ENCODE measurements at places on chromosomes 7 and 10.

GRCh38 chr10:50625649-50626132 is 1.9 kb upstream of the SGMS1 start:
- DNase-seq = no peak

DNA sequence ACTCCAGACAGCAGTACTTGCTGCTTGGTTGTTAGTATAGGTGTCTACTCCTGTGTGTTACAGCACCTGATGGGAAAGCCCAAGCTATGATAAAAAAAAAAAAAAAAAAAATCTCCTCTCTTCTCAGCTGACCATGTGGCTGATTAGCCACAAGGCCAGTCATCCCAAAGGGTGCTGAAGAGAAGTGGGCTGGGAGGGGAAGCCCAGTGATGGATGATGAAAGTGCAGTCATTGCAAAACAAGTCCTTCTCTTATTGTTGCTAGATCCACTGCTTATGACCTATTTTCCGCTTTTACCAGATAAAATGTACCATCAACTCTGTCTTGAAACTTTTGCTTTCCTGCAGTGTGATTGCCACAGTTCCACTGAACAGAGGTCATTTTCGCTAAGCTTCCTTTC is 1092.5 kb upstream of the C7orf33 start:
- no peak for DNase-seq

DNA sequence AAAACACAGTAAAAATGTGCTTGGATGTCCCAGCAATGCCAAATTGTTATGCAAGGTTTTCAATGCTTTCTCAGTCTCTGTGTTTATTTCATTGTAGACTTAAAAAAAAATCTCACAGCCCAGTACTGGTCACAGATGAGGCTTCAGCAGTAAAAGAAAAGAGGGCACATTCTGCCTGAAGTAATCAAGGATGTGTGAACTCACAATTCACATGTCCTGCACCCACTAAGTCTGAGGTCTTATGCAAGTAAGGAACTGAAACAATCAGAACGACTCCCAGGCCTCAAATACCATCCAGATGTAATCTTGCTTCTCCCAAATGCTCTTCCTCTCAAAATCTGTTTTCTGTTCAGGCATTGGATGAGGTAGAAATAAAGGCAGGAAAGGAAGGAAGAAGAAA is 33.7 kb downstream of the ADRB1 start:
- DNase-seq = no peak

- no peak for DNase-seq
Measured at GRCh38 chr10:95331596-95332130, 40.9 kb upstream of the PDLIM1 start.

DNA sequence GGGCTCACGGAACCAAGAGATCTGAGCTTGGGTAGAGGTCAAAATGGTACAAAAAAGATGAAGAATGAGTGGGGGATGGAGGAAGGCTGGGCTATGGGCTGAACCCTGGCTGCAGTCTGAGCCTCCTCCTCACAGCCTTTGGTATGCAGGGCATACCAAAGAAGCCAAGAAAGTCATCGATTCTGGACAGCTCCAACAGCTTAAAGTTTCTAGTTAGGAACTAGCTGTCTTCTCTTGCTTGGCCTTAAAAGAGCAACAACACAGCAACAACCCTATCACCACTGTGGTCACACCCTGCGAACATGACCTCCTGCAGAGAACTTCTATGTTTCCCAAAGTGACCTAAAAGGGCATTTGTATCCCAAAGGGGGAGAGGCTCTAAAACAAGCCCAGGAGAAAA is 126.1 kb upstream of the EFCAB10 start:
- no peak for DNase-seq

DNA sequence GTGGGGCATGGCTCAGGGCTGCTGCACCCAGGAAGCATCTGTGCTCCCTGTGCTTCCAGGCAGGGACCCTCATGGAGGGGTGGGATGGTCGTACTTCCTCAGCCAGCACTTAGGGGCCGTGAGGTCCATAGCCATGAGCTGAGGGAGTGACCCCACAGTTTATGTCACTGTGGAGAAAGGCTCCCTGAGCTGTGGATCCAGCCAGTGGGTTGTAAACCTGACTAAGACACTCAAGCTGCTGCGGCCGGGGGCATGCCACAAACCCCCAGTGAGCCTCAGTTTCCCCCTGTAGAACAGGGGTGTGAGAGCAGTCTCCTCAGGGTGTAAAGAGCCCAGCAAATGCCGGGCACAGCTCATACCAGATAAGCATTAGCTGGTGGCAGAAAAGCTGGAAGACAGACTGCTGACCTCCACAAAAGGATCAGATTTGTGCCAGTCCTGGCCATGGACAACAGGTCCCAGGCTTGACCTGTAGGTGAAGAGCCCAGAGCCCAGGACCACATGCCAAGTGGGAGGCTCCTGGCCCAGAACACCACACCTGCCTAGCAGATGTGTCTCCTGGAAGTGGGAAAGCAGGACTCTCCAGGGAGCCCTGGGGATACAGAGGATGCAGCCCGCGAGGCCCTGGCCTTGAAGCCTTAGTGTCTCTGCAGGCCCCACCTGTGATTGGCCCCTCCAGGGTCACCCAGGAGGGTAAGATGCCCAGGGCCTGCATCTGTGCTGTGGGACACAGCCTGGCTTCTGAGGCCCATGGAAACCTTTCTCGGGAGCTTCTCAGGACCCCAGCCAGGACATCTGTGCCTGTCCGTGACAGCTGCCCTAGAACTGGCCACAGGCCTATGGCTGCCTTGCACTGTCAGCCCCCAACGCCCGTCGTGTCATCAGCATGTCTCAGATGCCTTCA is 78.1 kb upstream of the RET start:
- DNase-seq = peak; percentile 55

DNA sequence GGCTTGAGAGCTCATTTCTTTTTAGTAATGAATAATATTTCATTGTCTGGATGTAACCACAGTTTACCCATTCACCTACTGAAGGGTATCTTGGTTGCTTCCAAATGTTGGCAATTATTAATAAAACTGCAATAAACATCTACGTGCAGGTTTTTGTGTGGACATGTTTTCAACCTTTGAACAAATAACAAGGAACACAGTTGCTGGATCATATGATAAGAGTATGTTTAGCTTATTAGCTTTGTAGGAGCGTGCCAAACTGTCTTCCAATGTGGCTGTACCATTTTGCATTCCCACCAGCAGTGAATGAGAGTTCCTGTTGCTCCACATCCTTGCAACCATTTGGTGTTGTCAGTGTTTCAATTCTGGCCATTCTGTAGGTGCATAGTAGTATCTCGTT is 49.0 kb downstream of the CSGALNACT2 start:
- DNase-seq = no peak

GRCh38 chr7:45033931-45034290 is 33.9 kb downstream of the CCM2 start:
- DNase-seq = no peak

- no peak for DNase-seq
Measured at GRCh38 chr7:116978006-116978405, 24.7 kb downstream of the ST7 start.

GRCh38 chr7:77648742-77649338 is 47.4 kb upstream of the RSBN1L start:
- no peak for DNase-seq

DNA sequence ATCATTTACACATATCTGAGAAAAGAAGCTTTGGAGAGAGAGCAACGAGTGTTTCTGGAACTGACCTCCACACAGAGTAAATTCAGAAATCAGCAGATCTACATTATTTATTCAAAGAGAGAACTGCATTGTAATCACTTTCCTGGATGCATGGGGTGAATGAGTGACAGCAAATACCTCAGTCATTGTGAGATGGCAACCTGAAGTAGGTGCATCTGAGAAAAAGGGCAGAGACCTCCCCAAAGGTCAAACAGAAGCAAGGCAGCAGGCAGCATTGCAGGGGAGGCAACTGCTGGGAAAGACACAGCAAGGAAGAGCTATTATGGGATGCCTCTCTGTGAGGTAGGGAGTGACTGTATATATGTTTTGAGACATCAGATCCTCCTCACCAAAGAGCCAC is 26.5 kb upstream of the SMIM30 start:
- DNase-seq = no peak

DNA sequence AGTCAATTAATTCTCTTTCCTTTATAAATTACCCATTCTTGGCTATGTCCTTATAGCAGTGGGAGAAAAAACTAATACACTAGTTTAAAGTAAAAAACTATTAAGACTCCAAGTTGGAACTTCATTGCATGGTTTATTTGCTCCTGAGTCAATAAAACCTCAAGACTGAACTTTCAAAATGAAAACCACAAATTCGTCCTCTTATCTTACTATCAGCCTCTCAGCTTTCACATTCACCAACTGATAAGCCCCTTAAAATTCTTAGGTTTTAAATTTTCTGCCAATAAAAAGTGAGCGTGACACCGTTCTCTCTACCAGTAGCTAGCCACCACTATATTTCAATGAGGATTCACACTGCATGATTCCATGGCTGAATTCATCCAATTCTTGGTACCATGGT is 346.4 kb upstream of the NPSR1 start:
- DNase-seq = no peak

GRCh38 chr10:99993701-99994689 is 15.8 kb downstream of the DNMBP start:
- peak; percentile 77 for DNase-seq

DNA sequence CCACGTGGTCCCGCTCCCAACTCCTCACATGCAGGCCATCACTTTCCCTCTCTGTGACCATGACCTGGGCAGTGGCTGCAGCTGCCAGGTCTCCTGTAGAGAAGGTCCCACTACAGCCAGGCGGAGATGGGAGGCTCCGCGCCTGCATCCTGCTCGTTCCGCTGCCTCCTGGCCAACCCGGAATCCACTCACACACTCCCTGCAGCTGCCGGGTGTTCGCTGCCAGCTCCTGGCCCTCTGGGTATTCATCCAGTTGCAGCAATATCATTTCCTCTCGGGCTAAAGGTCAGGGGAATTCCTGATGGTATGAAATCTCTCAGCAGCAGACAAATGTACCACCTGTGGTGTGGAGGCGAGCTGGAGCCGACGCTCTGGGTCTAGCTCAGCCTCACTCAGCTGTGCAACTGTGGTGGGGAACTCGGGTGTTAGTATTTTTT is 65.7 kb downstream of the TLL2 start:
- no peak for DNase-seq

- DNase-seq = no peak
Measured at GRCh38 chr10:125538947-125539731, 143.8 kb downstream of the TEX36 start.

GRCh38 chr10:117449636-117450035 is 74.4 kb upstream of the PDZD8 start:
- no peak for DNase-seq

DNA sequence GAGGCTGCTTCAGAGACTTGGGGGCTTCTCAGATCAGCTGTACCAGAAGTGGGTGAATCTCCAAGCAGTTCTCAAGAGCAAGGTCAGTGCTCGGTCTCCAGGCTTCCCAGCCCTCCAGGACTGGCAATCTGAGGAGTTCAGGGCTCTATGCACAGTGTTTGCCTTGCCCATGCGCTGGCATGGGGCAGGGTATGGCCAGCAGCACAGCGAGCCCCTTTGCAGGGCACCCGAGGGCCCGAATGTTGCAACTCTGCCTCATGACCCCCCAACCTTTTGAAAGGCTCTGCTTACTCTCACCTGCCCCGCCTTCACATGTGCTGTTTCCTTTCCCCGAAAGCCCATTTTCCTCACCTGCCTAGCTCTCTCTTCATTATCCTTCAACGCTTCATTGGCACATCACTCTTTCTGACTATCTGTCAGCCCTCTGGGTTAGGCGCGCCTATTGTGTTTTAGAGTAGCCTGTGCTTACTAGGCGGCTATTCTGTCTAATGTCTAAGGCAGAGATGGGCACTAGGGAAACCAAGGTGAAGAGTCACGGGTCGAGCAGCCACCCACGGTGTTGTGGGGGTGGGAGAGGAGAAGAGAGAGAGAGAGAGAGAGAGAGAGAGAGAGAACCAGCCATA is 83.6 kb downstream of the WDFY4 start:
- DNase-seq = no peak

GRCh38 chr7:98125759-98126158 is 19.1 kb downstream of the LMTK2 start:
- DNase-seq = no peak

DNA sequence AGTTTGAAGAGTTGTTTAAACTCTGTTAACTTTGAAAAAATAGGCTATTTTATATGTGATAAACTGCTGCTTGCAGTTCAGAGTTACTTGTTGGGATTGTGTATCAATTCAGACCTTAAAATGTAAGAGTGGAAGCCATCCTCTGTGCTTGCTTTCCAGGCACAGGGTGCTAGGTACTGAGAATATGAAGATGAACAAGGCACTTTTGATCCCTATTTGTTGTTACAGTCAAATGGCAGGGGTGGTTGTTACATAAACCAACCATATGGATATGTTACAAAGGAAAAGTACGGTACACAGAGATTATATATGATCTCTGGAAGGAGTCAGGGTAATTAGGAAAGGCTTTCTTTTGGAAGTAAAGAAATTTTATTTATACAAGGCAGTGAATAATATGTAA is 63.8 kb downstream of the REEP3 start:
- no peak for DNase-seq

DNA sequence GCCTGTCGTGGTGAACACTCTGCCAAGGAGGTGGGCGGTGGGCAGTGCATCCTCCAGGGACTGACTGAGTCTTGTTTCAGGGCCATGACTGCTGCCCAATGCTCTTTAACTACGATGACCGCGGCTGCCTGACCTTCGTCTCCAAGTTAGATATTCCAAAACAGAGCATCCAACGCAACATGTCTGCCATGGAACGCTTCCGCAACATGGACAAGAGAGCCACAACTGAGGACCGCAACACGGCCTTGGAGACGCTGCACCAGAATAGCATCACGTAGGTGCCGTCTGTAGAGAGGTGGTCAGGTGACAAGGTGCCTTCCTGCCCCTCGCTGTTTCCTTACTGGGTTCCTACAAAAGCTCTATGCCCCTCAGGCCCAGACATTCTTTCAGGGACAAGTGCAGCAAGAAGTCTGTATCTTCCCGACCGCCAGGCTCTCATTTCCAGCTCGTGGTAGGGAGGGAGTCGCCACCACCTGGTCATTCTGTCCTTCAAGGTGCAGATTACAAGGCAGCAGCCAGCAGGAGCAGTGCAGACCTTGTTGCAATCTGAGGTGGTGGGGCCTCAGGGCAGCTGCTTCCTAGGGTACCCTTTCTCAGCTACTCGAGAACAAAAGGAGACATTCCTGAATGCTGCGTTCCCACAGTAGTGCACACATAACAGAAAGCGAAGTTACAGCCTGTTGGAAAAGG is 14.9 kb upstream of the ARPC1B start:
- DNase-seq = no peak

DNA sequence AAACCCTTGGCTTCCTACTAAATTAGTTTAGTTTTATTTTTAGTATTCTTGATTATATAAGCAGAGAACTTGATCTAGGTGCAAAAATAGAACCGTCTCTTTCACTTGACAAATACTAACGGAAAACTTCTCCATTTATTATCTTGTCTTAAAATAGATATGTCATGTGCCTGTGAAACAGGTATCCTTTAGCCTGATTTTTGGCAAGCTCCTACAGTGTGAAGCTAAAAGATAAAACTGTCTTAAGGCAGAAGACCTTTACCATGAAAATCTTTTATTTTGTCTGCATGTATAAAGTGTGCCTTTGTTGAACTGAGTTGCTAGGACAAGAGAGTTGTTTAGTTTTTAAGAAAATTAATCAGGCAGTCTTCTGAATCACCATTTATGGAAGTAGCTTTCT is 90.6 kb downstream of the CYP51A1 start:
- DNase-seq = no peak

All from right atrium auricular region (tissue), 2 donors.